Placental pericyte (primary cell): ENCODE measurements at places on chromosomes 2 and 18. TPM values are rescaled to one million over a fixed set of nuclear protein-coding genes. Genes with fewer than 3 reads are reported as not detected.

The GULP1 gene
- 79.6 and 80.5 TPM in 2 replicates for total RNA-seq

The CNTNAP5 gene
- total RNA-seq, result not detected in 2 replicates

The PROKR1 gene
- not detected in 2 replicates for total RNA-seq

The TNFRSF11A gene
- under 0.01 and 0.43 TPM in 2 replicates for total RNA-seq

The CDH7 gene
- not detected in 2 replicates for total RNA-seq

The MOGAT1 gene
- total RNA-seq, result not detected in 2 replicates

The FHL2 gene
- total RNA-seq, result 260 and 305 TPM in 2 replicates

The C2orf72 gene
- 0.66 TPM in 1 of 2 replicates, not detected in the other for total RNA-seq

The MDH1B gene
- total RNA-seq, result 0.43 and 1.3 TPM in 2 replicates

The EMILIN2 gene
- 5.3 and 15.0 TPM in 2 replicates for total RNA-seq

The ANKRD29 gene
- total RNA-seq, result 0.22 and 1.3 TPM in 2 replicates

The MC2R gene
- total RNA-seq, result not detected in 2 replicates

The ARHGAP28 gene
- 0.44 and 0.72 TPM in 2 replicates for total RNA-seq

The CAPN14 gene
- total RNA-seq, result 0.14 TPM in 1 of 2 replicates, not detected in the other

The FRZB gene
- total RNA-seq, result 0.14 and 0.66 TPM in 2 replicates

The DPP10 gene
- not detected in 2 replicates for total RNA-seq

The MBD1 gene
- 88.2 and 114 TPM in 2 replicates for total RNA-seq

The HOXD3 gene
- total RNA-seq, result 2.6 TPM in 1 of 2 replicates, not detected in the other

The PIEZO2 gene
- 21.2 and 23.2 TPM in 2 replicates for total RNA-seq

The DOK6 gene
- 0.29 and 0.66 TPM in 2 replicates for total RNA-seq

The LAMA3 gene
- total RNA-seq, result 0.88 and 1.7 TPM in 2 replicates

The VIT gene
- 0.22 TPM in 1 of 2 replicates, not detected in the other for total RNA-seq

The SERPINB12 gene
- total RNA-seq, result not detected in 2 replicates

The EFR3B gene
- total RNA-seq, result 0.44 and 0.57 TPM in 2 replicates

The OTOS gene
- total RNA-seq, result not detected in 2 replicates

The SP140 gene
- 1.1 and 4.4 TPM in 2 replicates for total RNA-seq

The TMEM247 gene
- total RNA-seq, result 0.43 and 0.44 TPM in 2 replicates

The NRP2 gene
- 132 and 413 TPM in 2 replicates for total RNA-seq

The STAT4 gene
- total RNA-seq, result 1.1 and 2.1 TPM in 2 replicates

The ATP6V1C2 gene
- total RNA-seq, result under 0.01 and 0.14 TPM in 2 replicates

The RPRM gene
- total RNA-seq, result not detected in 2 replicates
